Uterus (tissue), 4 donors: ENCODE measurements at places on chromosomes 12 and 14.

DNA sequence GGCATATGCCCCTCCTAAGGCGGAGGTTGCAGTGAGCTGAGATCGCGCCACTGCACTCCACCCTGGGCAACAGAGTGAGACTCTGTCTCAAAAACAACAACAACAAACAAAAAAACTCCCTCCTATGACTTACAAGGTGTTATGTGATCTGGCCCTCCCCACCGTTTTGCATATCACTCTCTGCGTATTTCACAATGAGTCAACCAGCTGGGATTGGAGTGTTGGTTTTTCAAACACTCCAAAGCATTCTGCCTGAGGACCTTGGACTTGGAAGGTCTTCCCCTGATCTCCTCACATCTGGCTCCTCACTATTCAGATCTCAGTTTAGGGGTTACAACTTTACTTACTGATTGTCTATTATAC is 14.0 kb downstream of the MANSC1 start:
- H3K27me3 ChIP-seq = no peaks in the 10 kb centered on the region
- no peak overlapping the region for H3K27ac ChIP-seq
- no peaks in the 10 kb centered on the region for H3K4me1 ChIP-seq
- no peak overlapping the region for H3K4me3 ChIP-seq
- H3K36me3 ChIP-seq = no peaks in the 10 kb centered on the region
- no peak for DNase-seq

DNA sequence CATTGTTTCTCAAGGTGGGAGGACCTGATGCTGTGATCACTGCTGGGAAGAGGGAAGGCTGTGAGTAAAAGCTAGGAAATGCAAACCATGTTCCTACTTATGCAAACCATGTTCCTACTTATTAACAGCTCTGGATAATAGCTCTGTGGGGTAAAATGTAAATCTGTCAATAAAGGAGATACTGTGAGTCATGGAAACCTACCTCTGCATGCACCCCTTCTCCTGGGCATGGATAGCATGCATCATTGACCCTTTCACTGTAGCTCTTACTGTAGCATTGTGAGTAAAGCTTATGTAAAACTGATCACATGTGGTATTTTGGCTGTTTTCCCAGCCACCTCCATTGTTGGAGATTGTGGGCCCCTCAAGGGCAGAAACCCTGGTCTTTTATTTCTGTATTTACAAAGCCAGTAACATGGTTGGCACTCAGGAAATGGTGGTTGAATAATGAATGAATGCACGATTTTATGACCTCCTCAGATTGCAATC is 253.7 kb downstream of the GRIN2B start:
- H3K27me3 ChIP-seq = no peaks in the 10 kb centered on the region
- no peak overlapping the region for H3K27ac ChIP-seq
- no peak for DNase-seq
- H3K36me3 ChIP-seq = no peaks in the 10 kb centered on the region

- H3K4me3 ChIP-seq = no peak overlapping the region
- H3K27ac ChIP-seq = no peak overlapping the region
- H3K36me3 ChIP-seq = no peaks in the 10 kb centered on the region
These were observed 401.4 kb downstream of the ATP23 start for GRCh38 chr12:58342736-58343135.

GRCh38 chr14:54337314-54337713 is 59.5 kb upstream of the CDKN3 start:
- DNase-seq = no peak
- H3K36me3 ChIP-seq = no peaks in the 10 kb centered on the region
- H3K27ac ChIP-seq = no peak overlapping the region
- no peaks in the 10 kb centered on the region for H3K27me3 ChIP-seq
- no peaks in the 10 kb centered on the region for H3K4me1 ChIP-seq
- no peak overlapping the region for H3K4me3 ChIP-seq

DNA sequence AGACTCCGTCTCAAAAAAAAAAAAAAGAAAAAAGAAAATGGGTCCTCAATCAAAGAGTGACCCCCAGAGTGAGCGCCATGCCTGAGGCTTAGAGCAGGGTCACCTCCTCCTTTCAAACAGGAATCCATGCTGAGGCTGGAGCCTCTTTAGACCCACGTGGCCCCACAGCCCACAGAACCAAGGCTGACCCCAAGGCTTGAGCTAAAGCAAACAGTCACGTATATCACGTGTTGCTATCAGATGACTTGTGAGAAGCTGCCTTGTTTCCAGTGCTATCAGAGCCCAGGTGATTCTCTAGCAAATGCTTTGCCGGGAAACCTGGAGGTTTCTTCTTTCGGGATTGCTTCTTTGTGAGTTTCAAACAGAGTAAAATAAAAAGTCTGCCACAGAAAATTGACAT is 31.7 kb upstream of the DYNC1H1 start:
- no peak overlapping the region for H3K27ac ChIP-seq
- DNase-seq = no peak
- H3K4me3 ChIP-seq = no peak overlapping the region
- H3K27me3 ChIP-seq = no peaks in the 10 kb centered on the region
- no peaks in the 10 kb centered on the region for H3K4me1 ChIP-seq

- H3K27me3 ChIP-seq = no peaks in the 10 kb centered on the region
- H3K4me3 ChIP-seq = no peak overlapping the region
- H3K27ac ChIP-seq = no peak overlapping the region
- no peaks in the 10 kb centered on the region for H3K36me3 ChIP-seq
- no peak for DNase-seq
These were observed 332.6 kb upstream of the SFSWAP start for GRCh38 chr12:131378176-131378842.

DNA sequence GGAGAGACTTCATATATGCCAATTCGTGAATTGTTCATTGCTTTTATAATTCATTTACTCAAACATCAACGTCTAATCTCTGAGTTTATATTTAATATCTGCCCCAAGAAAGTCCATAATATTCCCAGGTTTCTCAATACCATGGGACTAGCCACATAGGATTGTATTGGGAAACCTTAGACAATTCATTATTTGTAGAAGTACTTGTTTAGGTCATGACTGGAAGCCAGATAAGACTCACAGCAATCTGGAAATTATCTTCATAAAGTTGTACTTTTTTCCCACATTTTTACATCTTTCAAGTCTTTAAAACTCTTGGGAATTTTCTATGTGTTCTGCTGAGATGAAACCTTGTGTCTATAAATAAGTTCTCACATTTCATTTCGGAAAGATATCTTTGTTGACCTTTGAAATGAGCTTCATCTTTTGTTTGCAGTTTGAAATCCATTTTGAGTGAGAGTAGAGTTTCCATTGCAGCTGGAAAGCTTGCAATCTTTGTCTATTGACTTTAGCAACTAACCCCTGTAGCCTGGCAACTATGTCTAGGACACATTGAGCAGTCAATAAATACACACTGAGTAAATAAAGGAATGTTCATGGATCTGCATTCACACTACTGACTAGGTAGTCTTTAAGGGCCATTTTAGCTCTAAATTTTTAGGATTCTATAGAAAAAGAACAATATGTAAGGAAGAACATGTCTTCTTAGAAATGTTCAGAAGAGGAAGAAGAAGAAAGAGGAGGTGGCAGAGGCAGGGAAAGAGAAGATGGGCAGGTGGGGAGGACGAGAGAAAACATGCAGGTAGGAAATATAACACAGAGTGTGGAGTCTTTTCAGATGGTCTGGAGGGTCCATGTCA is 154.4 kb downstream of the LRIG3 start:
- no peak overlapping the region for H3K27ac ChIP-seq
- no peak for DNase-seq
- no peaks in the 10 kb centered on the region for H3K4me1 ChIP-seq
- no peak overlapping the region for H3K4me3 ChIP-seq
- no peaks in the 10 kb centered on the region for H3K36me3 ChIP-seq

DNA sequence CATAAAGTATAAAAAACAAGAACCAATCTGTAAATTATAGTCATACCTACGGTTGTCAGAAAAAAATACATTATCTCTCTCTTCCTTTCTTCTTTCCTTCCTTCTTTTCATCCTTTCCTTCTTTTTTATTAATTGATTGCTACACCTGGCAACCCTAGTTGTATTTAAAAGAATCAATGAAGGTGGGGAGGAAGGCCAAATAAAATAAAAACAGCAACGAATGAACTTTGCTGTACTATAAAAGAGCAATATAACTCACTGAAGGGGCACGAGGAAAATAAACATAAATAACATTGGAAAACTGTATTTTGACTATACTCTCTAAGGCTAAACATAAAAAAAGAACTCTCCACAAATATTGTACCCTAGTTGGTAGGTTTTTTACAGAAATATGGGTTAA is 898.2 kb upstream of the USP15 start:
- no peak overlapping the region for H3K4me3 ChIP-seq
- DNase-seq = no peak
- H3K27me3 ChIP-seq = no peaks in the 10 kb centered on the region
- no peak overlapping the region for H3K27ac ChIP-seq

GRCh38 chr14:88877192-88877591 is 52.7 kb downstream of the TTC8 start:
- no peak overlapping the region for H3K27ac ChIP-seq
- no peak overlapping the region for H3K4me3 ChIP-seq
- no peaks in the 10 kb centered on the region for H3K27me3 ChIP-seq
- no peak for DNase-seq

DNA sequence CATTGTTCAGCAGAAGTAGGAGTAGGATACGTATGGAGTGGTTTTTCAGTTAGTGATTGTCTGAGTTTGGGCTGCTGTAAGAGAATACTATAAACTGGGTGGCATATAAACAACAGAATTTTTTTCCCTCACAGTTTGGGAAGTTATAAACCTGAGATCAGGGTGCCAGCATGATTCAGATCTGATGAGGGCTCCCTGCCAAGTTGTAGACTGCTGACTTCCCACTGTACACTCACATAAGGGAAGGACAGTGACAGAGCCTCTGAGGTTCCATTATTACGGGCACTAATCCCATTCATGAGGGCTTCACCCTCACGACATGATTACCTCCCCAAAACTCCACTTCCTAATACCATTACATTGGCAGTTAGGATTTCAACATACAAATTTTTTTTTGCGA is 50.7 kb downstream of the ACSM4 start:
- H3K4me1 ChIP-seq = no peaks in the 10 kb centered on the region
- H3K4me3 ChIP-seq = no peak overlapping the region
- no peaks in the 10 kb centered on the region for H3K36me3 ChIP-seq
- DNase-seq = no peak

- H3K27ac ChIP-seq = no peak overlapping the region
- H3K36me3 ChIP-seq = no peaks in the 10 kb centered on the region
- DNase-seq = no peak
- no peak overlapping the region for H3K4me3 ChIP-seq
- peaks cover 8% of the 10 kb centered on the region for H3K4me1 ChIP-seq
These were observed 108.8 kb upstream of the ARHGAP5 start for GRCh38 chr14:31968107-31968810.

DNA sequence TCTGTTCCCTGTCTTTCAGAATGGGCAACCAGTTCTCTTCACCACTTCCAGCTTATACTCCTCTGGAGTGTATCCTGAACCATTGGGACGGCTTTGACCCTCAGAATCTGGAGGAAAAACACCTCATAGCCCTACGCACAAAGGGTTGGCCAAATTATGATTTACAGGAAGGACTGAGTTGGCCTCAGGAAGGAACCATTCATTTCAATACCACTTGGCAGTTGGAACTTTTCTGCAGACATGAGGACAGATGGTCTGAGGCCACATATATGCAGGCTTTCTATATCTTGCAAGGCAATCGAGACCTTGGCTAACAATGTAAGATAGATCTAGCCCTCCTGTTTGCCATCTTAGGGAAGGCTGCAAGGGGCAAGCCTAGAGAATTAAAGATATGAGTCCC is 24.0 kb downstream of the CLECL1 start:
- H3K27me3 ChIP-seq = no peaks in the 10 kb centered on the region
- no peaks in the 10 kb centered on the region for H3K36me3 ChIP-seq
- no peak overlapping the region for H3K4me3 ChIP-seq
- H3K4me1 ChIP-seq = no peaks in the 10 kb centered on the region

GRCh38 chr14:68020493-68020892 is 200.9 kb downstream of the RAD51B start:
- peak overlapping the region; percentile 40 for H3K27ac ChIP-seq
- no peak overlapping the region for H3K4me3 ChIP-seq
- H3K27me3 ChIP-seq = no peaks in the 10 kb centered on the region

- no peaks in the 10 kb centered on the region for H3K36me3 ChIP-seq
- no peak for DNase-seq
- H3K4me1 ChIP-seq = no peaks in the 10 kb centered on the region
- no peaks in the 10 kb centered on the region for H3K27me3 ChIP-seq
These were observed 48.2 kb downstream of the MBIP start for GRCh38 chr14:36271939-36272907.

DNA sequence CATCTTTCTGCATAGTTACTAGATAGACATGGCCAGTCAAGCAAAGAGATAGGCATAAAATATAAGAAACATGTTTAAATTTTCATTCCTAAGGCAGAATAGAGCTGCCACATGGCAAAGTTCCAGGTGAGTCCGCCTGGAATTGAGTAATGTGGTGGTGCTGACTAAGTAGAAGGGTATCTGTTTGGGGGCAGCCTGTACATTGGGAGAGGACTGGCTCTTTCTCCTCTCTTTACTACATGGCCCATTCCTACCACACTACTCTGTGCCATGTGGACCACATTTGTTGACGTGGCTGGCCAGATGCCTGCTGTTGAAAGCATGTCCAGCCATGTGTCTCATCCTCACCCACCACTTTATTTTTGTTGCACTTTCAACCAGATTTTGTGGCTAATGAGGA is 354.0 kb downstream of the ETNK1 start:
- no peak overlapping the region for H3K4me3 ChIP-seq

- DNase-seq = no peak
- no peaks in the 10 kb centered on the region for H3K36me3 ChIP-seq
- H3K4me1 ChIP-seq = no peaks in the 10 kb centered on the region
- H3K27me3 ChIP-seq = no peaks in the 10 kb centered on the region
These were observed 171.7 kb downstream of the MIPOL1 start for GRCh38 chr14:37369425-37369824.
